ENCODE measurements at places on chromosomes 7 and 10. TPM values are rescaled to one million over a fixed set of nuclear protein-coding genes. Genes with fewer than 3 reads are reported as not detected.

GRCh38 chr7:86991771-86992191, 67.7 kb downstream of the ELAPOR2 start:
- no peaks in the 10 kb centered on the region for H3K4me1 ChIP-seq
- no peaks in the 10 kb centered on the region for H3K27me3 ChIP-seq
- no peak overlapping the region for H3K4me3 ChIP-seq
- H3K27ac ChIP-seq, result no peak overlapping the region
- no peak for DNase-seq

ZRANB1 gene
- 21.4 TPM for total RNA-seq

- no peaks in the 10 kb centered on the region for H3K27me3 ChIP-seq
- no peaks in the 10 kb centered on the region for H3K4me1 ChIP-seq
- H3K27ac ChIP-seq, result no peak overlapping the region
- H3K36me3 ChIP-seq, result no peaks in the 10 kb centered on the region
Observed at GRCh38 chr7:91911121-91911520, 29.5 kb upstream of the AKAP9 start.

GRCh38 chr10:104941662-104942061, 300.6 kb downstream of the SORCS3 start:
- no peaks in the 10 kb centered on the region for H3K36me3 ChIP-seq
- no peak overlapping the region for H3K4me3 ChIP-seq
- no peaks in the 10 kb centered on the region for H3K27me3 ChIP-seq
- H3K4me1 ChIP-seq, result no peaks in the 10 kb centered on the region
- H3K27ac ChIP-seq, result no peak overlapping the region
- DNase-seq, result no peak
